NCI-H345 (cell line): ENCODE measurements at places on chromosomes 2 and 18.

DNA sequence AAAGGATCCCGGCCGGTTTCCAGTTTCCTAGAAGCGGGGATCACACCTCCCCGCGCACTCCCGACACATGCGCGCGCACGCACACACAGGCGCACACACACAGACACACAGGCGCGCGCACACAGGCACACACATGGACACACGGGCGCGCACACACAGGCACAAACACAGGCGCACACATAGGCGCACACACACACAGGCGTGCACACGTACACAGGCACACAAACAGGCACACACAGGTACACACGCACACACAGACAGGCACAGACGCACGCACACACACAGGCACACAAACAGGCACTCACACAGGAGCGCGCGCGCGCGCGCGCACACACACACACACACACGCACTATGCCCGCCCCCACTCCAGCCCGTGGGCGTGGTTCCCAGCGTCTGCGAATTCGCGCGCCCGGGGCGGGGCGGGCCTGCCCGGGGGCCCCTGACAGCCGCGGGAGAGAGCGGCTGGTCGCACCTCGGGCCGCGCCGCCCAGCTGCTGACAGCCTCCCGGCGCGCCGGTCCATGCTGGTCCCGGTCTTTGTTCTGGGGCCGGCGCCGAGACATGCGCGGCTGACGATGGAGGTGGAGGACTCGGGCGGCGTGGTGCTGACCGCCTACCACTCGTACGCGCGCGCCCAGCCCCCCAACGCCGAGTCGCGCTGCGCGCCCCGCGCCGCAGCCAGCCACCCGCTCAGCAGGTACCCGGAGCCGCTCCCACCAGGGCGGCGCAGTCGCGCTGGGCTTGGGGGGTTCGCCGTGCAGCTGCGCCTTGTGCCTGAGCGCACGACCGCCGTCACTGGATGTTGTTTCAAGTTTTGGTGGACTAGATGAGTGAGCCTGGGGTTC is at the start of gene ARHGAP28:
TSS of gene ARHGAP28 (plus strand) at position 470 of the 845 bp plus-strand sequence. CDS start at position 576, 106 bp downstream.
- peak; percentile 85 for DNase-seq

GRCh38 chr2:75936311-75936710 is 225.6 kb upstream of the GCFC2 start:
- DNase-seq, result no peak

DNA sequence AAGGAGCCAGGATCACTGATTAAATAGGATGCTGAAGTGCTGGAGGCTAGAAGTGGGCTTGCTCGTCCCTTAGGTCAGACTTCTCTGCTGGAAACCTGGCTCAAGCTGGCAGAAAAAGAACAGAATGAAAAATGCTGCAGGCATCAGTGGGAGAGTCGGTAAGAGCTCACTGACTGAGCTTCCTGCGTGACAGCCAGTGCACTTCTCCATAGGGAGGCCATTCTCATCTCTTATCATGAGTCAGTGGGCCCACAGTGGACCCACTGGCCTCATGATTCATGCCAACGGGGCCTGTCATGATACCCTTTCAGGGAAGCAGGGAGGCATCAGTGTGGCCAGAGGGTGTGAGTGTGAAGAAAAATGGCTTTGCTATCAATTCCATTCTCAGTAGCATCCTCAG is 498.2 kb downstream of the PTPRM start:
- DNase-seq, result no peak

DNA sequence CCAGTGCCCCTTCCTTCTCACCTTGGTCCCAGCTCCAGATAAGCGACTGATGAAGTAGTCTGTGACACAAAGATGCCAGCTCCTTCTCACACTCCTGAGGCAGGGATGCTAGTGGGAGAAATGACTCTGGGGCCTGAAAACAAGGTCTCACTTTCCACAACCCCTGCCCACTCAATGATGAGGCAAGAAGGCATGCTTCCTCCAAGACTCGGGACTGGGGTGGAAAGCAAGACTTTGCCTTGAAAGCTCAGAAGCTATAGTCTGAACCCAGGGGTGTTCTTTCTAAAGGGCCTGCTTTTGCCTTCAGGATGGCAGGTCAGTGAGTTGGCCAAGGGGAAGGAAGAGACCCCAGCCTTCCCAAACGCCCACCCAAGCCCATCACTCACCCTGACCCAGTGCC is 1.4 kb downstream of the CCDC142 start:
- no peak for DNase-seq

- DNase-seq, result no peak
These were observed 10.9 kb downstream of the PSD4 start for GRCh38 chr2:113184531-113185230.
